ENCODE measurements at places on chromosomes 1 and 21.

DNA sequence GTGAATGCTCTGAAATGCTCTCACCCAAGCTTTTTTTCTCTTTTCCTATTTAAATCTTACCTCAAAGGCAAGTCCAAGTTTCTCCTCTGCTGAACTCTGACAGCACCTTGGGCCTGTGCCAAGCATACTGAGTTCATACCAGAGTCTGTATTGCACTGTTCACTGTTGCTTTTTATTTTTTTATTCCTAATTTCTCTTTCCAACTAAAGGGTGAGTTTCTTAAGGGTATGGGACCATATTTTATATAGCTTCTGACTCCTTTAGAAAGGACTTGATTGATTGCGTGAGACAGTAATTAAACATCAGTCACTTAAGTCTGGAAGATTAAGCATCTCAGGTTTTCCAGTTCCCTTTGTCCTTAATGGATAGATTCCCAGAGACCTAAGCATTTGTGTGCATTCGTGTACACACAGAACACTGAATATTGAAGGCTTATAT, 69.9 kb downstream of the CACHD1 start:
- DNase-seq, result no peak

- DNase-seq, result no peak
These were observed 2.9 kb upstream of the LRRC8C start for GRCh38 chr1:89630048-89630447.

DNA sequence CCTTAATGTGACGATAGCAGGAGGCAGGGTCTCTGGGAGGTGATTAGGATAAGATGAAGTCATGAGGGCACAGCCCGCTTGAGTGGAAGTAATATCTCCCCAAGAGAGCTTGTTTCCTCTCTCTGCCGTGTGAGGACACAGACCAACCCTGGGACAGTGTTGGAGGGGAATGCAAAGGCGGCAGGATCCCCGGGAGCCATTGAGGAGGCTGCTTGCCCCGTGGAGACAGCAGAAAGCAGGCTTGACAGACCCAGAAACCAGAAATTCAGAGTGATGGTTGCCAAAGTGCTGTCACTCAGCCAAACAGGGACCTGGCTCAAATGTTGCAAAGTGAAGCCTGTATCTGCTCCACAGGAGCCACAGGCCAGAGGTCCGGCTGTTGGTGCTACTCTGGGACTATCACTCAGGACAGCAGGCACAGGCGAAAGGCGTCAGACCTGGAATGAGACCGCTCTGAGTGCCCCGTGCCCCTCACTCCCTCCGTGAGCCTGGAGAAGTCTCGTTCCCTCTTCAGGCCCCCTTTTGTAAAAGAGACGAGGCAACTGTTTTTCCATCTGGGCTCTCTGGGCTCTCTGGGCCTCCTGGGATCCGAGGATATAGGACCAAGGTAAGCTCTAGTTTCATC, 96.6 kb upstream of the VANGL1 start:
- DNase-seq, result no peak

DNA sequence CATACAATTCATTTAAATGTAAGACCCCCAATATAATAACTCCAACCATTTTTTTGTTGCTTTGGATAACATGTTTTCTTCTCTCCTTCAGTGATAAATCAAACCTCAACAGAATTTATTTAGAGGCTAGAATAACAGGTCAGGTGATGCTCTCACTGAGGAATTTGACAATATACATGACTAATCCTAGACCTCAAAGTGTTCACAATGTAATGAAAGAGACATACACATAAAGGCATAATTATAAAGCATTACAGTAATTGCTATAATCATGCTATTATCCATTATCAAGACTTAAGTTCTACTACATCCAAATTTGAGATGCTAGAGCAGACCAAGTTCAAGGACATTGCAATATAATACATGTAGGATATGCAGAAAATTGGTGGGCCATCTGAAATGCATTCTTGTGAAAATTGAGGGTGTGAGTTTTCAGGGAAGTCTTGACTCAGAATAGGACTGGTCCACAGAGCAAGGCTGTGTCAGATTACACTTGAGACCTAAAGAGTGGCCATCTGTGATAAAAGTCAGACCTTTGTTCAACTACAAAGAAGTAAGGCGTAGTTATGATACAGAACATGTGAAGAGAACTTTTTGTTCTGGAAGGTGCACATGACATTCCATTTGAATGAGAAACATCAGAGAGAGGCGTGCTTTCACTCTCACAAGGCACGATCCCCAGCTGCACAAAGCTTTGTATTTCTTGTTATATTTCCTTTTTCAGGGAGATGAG, 45.5 kb downstream of the UTP25 start:
- DNase-seq, result no peak

Data from activated naive CD8-positive, alpha-beta T cell treated with anti-CD3 and anti-CD28 coated beads, Interleukin-2, amount 10 ng/mL, durations not matched to agents 7 days and 5 days (primary cell).